Adrenal gland (tissue), 19 donors: ENCODE measurements at places on chromosomes 11 and 22.
A peak's percentile ranks its signal among the peaks of the same experiment; 100 is the strongest.

DNA sequence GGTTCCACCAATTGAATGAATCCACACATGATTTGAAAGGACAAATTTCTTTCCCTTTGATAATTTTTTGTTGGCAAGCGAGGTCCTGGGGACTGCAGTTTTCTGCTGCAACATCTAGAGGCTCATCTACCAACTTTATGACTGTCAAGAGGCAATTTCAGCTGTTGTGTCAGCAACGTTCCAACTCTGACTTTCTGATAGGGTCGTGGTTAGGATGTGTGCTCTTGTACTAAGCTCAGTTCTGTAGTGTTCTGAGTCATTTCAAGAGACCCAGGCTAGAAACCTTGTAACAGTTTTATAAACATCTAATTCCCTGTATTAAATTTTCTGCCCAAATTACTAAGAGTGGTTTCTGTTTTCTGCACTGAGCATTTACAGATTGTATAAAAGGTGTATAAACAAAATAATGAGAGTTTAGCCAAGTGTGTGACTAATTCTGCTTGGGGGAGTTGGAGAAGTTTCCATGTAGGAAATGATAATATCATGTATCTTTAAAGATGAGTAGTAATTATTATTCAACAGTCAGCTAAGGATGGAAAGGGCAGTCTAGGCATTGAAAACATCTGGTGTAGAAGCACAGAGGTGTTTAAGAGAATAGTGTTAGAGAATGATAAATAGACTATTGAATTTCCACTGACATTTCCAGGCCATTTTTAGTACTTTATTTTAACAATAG, 72.2 kb downstream of the RBMXL2 start:
- no peaks in the 10 kb centered on the region for H3K4me1 ChIP-seq
- H3K27me3 ChIP-seq = no peaks in the 10 kb centered on the region
- H3K4me3 ChIP-seq = no peak overlapping the region
- H3K36me3 ChIP-seq = no peaks in the 10 kb centered on the region
- no peak overlapping the region for H3K27ac ChIP-seq

DNA sequence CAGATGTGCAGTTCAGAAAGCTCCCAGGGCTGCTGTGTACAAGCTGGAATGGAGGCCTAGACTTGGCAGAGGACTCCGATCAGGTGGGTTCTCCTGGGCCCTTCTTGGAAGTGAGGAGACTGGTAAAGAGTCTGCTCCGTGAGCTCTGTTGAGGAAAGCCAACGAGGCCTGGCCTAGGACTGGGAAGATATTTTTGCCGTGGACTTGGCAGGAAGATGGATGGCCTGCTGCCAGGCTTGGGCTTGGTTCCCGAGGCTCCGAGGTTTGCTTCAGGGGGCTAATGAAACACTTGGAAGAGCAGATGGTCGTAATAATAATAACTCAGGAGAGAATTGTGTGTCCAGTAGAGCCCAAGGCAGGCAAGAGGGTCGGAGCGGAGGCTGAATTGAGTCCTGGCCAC, 3.9 kb downstream of the GALR3 start:
- no peak for DNase-seq
- no peaks in the 10 kb centered on the region for H3K36me3 ChIP-seq
- H3K27me3 ChIP-seq = no peaks in the 10 kb centered on the region
- H3K4me3 ChIP-seq = no peak overlapping the region
- no peaks in the 10 kb centered on the region for H3K4me1 ChIP-seq

- H3K4me1 ChIP-seq = no peaks in the 10 kb centered on the region
- H3K27ac ChIP-seq = no peak overlapping the region
- no peaks in the 10 kb centered on the region for H3K36me3 ChIP-seq
- H3K4me3 ChIP-seq = no peak overlapping the region
These were observed 12.2 kb upstream of the GSTP1 start for GRCh38 chr11:67571443-67571842.

DNA sequence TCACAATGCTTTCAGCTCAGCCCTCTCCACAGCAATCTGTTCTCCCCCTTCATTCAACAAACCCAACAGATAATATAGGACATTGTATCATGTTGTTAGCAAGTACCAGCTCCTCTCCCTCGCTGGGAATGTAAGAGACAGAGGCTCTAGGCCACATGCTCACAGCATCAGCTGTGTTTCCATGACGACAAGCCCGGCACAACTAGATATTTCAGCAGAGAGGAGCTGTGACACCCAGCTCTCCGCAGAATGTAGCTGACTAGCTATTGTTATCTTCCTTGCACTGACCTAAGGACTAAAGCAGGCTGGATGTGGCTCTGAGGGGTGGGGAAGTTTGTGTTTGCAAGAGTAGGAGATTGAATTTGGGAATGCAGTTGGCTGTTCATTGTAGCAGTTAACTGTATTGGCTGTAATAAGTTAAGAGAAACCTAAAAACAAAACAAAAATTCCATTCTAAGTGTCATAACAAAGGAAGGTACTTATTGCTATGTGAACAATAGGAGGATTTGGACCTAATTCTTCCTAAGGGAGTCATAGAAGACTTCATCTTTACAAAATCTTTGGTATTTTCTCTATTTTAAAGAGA, 28.0 kb upstream of the RRAS2 start:
- H3K36me3 ChIP-seq = no peaks in the 10 kb centered on the region
- H3K27me3 ChIP-seq = no peaks in the 10 kb centered on the region
- DNase-seq = peak; percentile 29
- H3K4me3 ChIP-seq = no peak overlapping the region
- no peaks in the 10 kb centered on the region for H3K4me1 ChIP-seq

GRCh38 chr22:18121954-18122554, 11.4 kb downstream of the TUBA8 start:
- no peaks in the 10 kb centered on the region for H3K27me3 ChIP-seq
- no peaks in the 10 kb centered on the region for H3K36me3 ChIP-seq
- H3K4me3 ChIP-seq = no peak overlapping the region
- no peak for DNase-seq

DNA sequence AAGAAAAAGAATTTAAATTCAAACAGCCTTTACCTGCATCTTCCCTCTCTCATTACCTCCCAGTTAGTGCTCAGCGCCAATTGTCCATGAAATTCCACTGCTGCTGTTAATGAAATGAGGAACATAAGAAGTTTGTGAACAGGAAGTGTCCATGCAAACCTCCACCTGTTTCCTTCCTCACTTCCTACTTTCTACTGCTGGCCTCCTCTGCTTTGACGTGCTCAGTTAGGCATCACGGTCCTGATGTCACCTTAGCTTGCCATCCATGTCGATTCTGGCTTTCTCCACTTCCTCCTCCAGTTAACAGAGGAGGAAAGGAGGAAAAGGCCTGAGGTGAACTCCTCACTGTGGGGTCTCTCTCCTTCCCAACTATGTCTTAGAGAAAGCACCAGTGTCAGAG, 26.9 kb upstream of the HTR3A start:
- peaks cover 3% of the 10 kb centered on the region for H3K27me3 ChIP-seq
- no peak for DNase-seq
- no peaks in the 10 kb centered on the region for H3K4me1 ChIP-seq
- H3K36me3 ChIP-seq = no peaks in the 10 kb centered on the region
- no peak overlapping the region for H3K4me3 ChIP-seq
- no peak overlapping the region for H3K27ac ChIP-seq

GRCh38 chr11:3203221-3204043, 15.2 kb downstream of the MRGPRG start:
- H3K27ac ChIP-seq = no peak overlapping the region
- H3K4me1 ChIP-seq = no peaks in the 10 kb centered on the region
- no peak overlapping the region for H3K4me3 ChIP-seq
- peaks cover 29% of the 10 kb centered on the region for H3K27me3 ChIP-seq
- H3K36me3 ChIP-seq = no peaks in the 10 kb centered on the region
- DNase-seq = no peak
